ENCODE measurements at places on chromosomes 2 and 18.

DNA sequence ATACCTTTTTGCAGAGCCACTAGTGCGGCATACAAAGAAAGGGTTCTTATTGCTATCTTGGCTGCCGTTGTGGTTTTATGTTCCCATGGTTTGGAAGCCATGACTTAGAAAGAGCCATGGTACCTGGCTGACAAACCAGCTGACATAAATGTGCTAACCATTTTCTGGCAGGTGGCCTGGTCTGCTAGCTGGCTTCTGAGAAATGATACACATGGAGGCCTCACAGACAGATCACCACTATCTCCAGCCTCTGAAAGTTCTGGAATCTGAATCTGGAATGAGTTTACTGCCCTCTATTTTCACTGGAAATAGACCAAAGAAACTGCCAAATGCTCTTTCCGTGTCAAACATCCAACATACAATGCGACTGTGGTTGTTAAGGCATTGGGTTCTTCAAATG lies 123.7 kb downstream of the QPCT start:
- peak; percentile 59 for DNase-seq

DNA sequence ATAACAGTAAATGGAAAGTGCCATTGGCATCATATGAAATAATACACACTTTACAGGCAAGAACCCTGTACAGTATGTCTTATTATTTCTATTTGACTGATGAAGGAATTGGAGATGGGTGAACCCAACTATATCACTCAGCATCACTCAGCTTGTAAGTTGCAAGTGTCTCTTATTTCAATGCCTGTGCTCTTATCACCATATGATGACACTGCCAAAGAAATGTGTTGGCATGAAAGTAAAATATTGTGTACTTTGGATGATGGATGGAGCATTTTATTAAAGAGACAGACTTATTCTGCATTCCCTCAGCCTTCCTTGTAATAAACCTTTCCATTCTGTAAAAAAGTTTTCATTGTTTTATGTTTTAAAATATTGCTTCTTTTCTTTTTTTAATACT lies 927.5 kb upstream of the VRK2 start:
- DNase-seq = no peak

- no peak for DNase-seq
These were observed 57.8 kb downstream of the PKDCC start for GRCh38 chr2:42105330-42106256.

DNA sequence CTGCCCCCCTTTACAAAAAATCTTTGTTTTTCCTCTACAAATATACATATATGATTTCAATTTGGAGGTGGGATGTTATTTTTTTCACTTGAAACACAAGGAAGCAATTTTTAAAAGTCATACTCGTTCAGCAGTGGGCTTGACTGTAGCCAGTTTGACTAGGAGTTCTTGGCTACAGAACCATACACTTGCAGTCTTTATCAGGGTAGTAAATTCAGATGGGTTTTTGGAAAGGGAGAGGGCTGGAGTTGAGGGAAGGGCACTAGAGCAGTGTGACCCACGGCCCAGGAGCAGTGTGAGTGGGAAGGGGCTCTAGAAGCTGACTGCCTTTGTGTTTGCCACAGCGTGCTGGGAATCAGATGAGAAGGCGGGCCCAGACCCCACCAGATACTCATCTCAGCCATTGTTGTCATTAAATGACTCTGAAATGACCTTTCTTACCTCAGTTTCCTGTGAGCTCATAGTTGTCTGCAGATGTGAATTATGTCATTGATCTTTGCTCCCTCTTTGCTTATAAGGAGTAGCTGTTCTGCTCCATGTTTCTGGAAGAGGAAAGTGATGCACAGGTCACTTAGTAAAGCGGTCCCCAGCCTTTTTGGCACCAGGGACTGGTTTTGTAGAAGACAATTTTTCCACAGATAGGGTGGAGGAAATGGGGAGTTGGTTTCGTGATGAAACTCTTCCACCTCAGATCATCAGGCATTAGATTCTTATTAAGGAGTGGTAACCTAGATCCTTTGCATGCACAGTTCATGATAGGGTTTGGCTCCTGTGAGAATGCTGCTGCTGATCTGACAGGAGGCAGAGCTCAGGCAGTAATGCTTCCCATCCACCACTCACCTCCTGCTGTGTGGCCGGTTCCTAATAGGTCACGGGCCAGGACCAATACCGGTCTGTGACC lies 116.8 kb downstream of the SPTBN1 start:
- DNase-seq = no peak

GRCh38 chr2:137943678-137944347 lies 20.5 kb upstream of the HNMT start:
- DNase-seq = no peak

GRCh38 chr2:25085761-25086560 lies 44.1 kb downstream of the EFR3B start:
- no peak for DNase-seq

- no peak for DNase-seq
These were observed 135.1 kb downstream of the NFATC1 start for GRCh38 chr18:79530821-79531220.

DNA sequence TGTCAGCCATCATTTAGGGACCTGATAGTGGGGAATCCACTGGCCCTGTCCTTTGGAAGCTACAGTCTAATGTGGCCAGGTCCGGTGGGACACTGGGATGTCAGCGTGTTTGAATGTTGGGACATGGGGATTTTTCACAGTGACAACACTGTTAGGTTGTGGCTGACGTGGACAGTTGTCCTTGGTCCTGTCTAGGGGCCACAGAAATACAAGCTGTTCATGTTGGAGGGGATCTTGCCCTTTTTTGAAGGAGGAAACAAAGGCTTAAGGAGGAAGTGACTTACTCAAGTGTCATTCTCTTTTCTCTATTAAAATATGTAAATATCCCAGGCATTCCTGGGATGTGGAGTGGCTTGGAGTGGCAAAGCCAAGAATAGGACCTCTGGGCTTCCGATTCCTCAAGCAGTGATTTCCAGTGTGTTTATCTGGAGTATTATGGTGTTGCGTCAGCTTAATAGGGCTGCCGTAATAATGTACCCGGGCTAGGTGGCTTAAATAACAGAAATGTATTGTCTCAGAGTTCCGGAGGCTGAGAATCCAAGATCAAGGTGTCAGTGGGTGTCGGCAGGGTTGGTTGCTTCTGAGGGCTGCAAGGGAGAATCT lies 8.5 kb downstream of the ACOXL start:
- DNase-seq = no peak

GRCh38 chr2:47205576-47206141 lies 50.6 kb upstream of the STPG4 start:
- DNase-seq = peak; percentile 87

DNA sequence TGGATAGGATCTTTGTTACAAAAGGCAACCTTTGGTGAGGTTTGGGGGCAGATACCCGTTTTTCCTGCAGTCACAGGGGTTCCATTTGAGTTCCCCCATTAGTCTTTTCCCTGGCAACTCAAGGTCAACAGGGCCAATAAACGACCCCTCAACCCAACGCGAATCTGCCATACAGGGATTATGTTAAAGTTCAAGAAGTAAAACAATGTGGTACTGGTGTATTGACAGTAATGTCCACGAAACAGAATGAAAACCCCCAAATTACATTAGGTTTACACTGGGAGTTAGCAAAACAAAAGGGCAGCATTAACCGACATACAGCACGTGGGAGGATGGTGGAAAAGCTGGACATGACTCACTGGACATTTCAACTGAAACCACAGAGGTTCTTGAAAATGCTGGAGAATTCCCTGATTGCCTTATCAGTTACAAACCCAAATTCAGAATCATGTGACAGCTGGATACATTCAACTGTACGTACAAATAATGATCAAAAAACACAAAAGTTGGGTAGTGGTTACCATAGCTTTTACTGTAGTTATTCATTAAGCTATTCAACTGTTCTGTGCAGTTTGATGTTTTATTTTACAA lies 4.9 kb upstream of the IMP4 start:
- DNase-seq = peak; percentile 91

GRCh38 chr2:62498739-62499138 lies 7.3 kb downstream of the TMEM17 start:
- no peak for DNase-seq

GRCh38 chr18:35547008-35547605 lies 34.4 kb upstream of the GALNT1 start:
- no peak for DNase-seq

GRCh38 chr2:117972476-117973123 lies 41.3 kb downstream of the CCDC93 start:
- peak; percentile 96 for DNase-seq

GRCh38 chr2:212957624-212958023 lies 193.8 kb downstream of the IKZF2 start:
- no peak for DNase-seq

DNA sequence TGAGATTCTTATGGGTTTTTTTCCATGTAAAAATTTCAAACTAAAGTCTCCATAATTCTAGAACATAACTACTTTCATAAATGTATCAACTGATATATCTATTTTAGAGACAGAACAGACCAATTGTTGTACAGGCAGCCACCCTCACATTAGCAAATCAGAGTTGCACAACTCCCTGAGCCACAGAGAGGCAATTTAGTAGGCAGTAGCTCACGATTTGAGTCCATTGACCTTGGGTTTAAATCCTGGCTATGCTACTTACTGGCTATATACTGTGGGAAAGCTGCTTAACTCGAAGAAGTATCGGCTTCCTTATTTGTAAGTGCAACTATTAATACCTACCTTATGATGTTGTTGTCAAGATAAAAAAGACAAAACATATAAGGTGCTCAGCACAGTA lies 16.2 kb downstream of the MTIF2 start:
- DNase-seq = peak; percentile 79

DNA sequence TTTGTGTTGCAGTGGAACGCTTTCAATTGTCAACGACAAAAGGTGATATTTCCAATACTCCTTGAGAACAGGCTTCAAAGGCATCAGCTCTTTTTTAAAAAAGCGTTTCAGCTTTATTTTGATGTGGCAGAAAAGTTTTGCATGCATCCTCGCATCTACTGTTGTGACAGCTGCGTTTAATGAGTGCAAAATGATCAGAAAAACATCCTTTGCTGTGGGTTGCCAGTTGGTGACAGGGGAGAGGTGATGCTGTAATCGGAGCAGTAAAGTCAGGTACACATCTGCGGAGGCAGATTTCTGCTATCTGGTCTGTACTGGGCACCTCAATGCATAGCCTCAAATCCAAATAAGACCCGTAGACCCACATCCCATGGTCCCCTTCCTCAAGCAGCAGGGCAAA lies 91.9 kb upstream of the POU3F3 start:
- DNase-seq = no peak

- DNase-seq = no peak
These were observed 81.3 kb upstream of the EPB41L3 start for GRCh38 chr18:5625076-5625475.

DNA sequence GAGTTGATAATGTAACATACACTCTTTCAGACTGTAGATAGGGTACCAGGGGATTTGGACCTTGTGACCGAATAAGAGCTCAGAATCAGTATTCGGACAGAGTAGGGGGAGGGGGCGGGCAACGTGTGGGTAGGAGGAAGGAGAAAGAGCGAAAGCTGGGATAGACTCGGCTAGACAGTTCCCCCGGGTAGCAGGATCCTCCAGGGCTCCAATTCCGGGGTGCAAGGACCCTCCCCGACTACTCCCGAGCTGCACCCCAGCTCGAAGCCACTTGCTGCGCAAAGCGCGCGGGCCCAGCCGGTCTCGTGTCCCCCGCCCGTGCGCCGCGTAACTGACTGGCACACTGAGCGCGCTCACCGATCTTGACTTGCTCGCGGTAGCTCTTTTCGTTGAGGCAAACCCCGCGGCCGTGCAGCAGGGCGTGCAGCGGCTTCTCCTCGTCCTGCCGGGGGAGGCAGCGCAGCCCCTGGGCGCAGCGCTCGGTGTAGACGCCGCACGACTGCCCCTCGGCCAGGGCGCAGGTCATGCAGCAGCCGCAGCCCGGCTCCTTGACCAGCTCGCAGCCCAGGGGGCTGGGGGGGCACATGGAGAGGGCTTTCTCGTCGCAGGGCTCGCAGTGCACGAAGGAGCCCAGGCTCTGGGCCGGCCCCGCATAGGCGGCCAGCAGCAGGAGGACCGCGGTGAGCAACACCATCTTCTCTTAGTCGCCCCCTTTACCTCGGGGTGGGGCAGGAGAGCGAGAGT lies 1.1 kb downstream of the IGFBP5 start:
- DNase-seq = peak; percentile 26

- DNase-seq = no peak
These were observed 369.4 kb upstream of the ZEB2 start for GRCh38 chr2:144889348-144889747.

GRCh38 chr2:180799141-180799540 lies 181.3 kb upstream of the UBE2E3 start:
- DNase-seq = no peak

DNA sequence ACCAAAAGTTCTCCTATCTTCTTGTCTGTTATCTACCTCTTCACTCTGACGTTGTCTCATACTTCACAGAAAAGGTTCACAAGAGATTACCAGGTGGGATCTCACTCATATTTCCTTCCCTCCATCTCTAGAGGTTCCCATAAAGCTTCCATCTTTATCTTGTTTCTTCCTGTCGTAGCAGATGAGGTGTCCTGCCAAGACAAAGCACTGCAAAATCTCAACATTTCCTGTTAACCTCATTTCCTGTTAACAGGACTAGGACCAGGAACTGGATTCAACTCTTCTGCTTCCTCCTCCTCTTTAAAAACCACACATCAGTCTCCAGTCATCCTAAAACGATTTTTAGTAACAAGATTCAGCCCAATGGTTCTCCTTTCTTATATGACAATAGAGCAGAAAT lies 512.8 kb upstream of the NRP2 start:
- no peak for DNase-seq

DNA sequence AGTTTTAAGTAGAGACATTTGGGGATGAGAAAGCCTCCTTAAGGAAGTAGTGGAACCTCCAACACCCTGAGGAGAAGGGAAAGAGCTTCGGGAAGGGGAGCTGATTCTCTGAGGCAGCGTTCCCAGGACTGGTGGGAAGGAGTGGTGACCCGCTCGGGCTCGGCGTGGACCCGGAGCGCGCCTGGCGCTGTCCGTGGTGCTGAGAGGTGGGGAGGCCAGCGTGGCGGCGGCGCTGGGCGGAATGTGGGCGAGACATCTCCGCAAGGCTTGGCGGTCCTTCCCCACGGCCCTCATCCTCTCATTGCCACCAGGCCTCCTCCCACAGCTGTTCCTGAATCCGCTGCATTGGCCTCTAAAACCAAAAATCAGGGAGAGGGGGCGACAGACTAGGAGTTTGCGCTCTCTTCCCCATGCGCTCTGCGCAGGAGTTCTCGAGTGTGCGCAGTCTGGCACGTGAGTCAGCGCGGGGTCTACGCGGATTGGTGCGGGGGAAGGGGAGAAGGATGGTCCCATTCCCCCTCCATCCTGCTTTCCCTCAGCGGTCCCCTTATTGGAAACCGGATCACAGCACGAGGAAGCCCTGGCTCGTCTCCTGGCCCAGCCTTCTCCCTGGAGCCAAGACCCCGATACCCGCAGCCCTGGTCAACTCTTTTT lies 857 bp downstream of the RESP18 start:
- peak; percentile 25 for DNase-seq

DNA sequence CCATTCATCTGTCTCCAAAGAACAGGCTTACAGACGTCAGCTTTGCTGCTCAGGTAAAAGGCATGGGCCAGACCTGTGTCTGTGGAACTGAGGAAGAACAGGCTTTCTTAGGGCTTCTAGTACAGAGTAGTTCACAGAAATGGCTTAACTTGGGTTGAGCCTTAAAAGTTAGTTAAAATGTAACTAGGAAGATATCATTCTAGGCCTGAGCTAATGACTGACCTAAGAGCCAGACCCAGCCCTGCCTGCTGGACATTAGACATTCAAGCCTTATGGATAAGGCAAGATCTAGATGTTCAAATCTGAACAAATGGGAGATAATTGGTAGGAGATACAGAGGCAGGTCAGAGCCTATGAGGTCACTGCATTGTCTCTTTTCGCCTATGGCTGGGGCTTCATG lies 73.9 kb upstream of the SLC14A2 start:
- no peak for DNase-seq

- no peak for DNase-seq
These were observed 52.2 kb downstream of the CRACDL start for GRCh38 chr2:98883780-98884211.
